ENCODE measurements at places on chromosomes 3 and 15. TPM values are rescaled to one million over a fixed set of nuclear protein-coding genes. Genes with fewer than 3 reads are reported as not detected.

DNA sequence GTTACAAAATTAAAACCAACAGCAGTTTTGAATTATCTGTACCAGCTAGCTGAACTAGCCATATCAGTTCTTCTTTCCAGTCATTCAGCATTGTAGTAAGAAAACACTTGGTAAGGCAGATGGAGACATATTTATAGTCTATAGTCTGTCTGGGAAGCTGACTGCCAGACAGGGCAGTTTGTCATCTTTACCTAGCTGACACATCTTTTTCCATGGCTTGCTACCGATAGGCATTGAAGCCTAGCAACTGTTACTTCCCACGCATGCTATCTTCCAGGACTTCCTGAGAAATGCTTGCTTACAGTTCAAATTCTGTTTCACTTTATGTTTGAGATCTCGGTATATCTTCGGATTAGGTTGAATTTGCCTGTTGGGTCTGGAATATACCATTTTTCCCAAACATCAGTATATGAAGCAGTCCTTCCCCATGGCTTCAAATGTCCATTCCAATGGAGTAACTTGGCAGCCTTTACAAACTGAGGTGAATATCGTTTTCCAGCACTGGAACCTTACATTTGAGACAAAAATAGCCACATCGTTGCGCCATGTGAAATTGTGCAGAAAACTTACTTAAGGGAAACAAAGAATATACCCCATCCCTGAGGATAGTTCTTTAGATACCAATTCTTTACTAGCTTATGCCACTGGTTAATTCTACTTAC is 8.8 kb downstream of the GNL3 start:
- no peak for DNase-seq

Gene NRG4
- total RNA-seq: not detected

DNA sequence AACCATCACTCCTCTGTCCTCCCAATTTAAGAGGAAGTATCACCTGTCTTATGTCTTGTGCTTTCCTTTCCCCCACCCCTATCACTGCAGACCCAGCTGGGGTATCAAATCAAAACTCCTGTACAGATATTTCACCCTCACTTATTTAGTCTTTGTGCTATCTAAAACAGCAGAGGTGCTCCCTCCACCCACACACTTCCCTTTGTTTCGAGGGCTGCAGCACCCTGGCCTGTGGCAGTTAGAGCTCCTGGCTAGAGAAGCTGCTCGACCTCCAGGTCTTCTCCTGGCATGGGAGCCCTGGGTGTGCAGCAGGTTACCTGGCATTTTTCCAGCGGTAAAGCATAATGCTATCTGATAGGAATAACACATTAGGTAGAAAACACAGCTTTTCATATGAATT is 181.4 kb upstream of the BCL6 start:
- no peak for DNase-seq

- no peak for DNase-seq
Measured at GRCh38 chr3:189664311-189664710, 33.1 kb downstream of the TP63 start.

DNA sequence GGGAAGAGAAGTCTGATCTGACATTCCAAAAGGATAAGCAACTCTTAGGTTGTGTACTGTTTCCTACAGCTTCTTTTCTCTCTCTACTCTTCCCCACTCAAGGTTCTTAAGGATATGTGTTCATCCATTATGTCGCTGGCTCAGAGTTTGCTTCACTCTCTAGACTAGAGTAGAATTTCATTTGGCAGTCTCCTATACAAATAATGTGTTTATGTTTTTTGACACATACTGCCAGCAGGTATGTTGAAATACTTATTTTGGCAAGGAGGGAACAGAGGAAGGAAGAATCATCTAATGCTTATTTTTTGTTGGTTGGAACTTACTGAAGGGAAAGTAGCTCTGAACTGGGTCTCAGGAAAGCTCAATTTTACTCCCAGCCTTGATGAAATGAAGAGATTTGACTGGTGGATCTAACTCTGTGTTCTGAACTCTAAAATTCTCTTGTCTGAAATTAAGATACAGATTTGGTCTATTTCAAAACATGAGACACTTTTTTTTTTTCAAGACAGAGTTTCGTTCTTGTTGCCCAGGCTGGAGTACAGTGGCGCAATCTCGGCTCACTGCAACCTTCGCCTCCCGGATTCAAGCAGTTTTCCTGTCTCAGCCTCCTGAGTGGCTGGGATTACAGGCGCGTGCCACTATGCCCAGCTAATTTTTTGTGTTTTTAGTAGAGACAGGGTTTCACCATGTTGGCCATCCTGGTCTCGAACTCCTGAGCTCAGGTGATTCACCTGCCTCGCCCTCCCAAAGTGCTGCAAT is 7.6 kb upstream of the EMC3 start:
- DNase-seq: no peak

Gene DNAJA4
- total RNA-seq: 115 TPM

- DNase-seq: no peak
Measured at GRCh38 chr3:14906355-14906971, 40.9 kb upstream of the NR2C2 start.

Gene ONECUT1
- total RNA-seq: not detected

- DNase-seq: no peak
Measured at GRCh38 chr15:66401130-66402021, 14.7 kb downstream of the MAP2K1 start.

DNA sequence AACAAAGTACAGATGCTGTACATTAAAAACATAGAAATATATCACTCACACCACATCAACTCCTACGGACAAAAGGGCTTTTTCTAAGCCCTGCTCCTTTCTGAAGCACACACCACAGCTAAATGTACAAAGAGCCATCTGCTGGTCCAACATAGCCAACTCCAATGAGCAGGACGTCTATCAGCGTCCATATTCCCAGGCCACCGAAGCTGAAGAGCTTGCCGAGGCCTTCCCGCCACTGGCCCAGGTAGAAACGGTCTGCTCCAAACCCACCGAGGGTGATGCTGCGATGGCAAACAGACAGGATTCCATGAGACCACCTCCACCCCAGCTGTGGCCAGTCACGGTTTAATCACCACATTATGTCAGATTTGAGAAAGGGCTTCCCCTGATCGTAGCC is 9.8 kb downstream of the TM2D3 start:
- DNase-seq: no peak

DNA sequence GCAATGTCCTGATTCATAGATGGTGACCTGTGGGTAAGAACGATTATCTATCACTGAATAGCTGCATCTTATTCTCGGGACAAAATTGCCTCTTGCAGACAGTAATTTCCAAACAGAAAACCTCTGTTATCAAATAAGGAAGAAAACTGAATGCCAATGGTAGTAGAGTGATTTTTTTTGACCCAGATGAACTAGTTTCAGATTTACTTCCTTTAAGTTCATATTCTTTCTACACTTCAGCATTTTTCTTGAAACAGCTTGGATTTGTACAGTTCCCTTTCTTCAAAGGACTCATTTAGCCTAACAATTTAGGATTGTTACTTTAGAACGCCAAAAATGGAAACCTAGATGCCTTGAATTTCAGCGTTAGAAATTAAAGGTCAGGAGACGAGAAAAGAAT is 14.6 kb downstream of the ETV5 start:
- DNase-seq: no peak

Gene EIF1B
- 416 TPM for total RNA-seq

DNA sequence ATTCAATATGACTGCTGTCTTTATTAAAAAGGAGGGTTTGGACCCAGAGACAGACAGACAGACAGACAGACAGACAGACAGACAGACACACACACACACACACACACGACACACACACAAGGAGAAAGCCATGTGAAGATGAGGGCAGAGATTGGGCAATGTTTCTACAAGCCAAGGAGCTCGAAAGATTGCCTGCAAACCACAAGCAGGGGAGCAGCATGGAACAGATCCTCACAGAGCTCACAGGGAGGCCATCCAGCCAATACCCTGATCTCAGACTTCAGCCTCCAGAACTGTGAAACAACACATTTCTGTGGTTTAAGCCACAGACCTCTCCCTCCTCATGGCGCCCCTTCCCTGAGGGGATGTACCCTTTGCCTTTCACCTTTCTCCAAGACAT is 35.8 kb upstream of the ABHD2 start:
- DNase-seq: no peak

DNA sequence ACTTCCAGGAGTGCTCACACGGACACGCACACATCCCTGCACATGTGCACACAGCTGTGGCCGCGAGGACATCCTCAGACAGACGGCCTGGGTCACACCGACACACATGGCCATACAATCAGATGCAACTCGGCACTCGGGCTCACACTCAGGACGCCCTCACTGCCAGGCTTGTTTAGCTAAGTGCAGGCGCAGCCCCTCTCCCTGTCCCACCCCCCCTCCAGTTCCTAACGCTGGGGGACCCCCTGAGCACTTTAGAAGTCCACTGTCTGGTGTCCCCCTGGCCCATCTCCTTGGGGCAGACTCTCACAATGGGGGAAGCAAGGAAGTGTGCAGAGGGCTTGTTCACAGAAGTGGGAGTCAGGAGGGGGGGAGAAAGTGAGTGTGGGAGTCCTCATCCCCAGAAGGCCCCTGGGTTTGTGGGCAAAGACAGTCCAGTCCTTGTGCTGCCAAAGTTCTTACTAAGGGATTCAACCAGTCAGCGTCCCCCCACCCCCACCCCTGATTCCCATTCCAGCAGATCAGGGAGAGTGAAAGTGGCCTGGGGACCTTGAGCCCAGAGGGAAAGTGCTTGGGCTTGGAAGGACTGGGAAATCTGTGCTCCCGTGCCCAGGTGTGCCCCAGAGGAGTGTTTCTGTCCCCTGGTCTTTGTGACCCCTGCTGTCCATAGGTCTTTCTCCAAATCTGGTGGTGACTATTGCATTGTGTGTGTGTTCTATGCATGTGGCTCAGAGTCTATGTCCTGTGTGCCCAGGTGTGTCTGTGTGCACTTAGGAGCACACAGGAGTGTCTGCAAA is 767 bp upstream of the GATA2 start:
- no peak for DNase-seq

GRCh38 chr15:88741046-88741445 is 62.2 kb upstream of the ACAN start:
- DNase-seq: no peak

DNA sequence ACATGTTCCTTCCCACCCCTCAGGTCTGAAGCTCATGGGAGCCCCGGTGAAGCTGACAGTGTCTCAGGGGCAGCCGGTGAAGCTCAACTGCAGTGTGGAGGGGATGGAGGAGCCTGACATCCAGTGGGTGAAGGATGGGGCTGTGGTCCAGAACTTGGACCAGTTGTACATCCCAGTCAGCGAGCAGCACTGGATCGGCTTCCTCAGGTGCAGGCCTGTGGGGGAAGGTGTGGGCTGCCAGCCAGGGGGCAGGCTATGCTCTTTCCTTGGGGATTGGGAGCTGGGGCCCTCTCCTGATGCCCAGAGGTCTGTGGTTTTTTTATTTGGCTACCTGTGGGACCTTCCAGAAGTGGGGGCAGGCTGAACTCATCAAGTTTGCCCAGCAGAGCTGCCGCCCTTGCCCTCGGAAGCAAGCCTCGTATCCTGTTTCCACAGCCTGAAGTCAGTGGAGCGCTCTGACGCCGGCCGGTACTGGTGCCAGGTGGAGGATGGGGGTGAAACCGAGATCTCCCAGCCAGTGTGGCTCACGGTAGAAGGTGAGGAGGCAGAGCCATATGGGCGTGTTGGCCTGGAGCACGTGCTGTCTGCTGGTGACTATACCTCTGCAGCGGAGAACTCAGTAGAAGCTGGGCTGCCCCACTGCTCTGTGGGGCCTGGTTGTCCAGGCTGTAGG is 2.2 kb downstream of the TYRO3 start:
- no peak for DNase-seq

GRCh38 chr3:86388820-86389219 is 602.1 kb downstream of the VGLL3 start:
- DNase-seq: no peak

Gene SLC28A2
- total RNA-seq: not detected

GRCh38 chr3:131221731-131222130 is 159.8 kb upstream of the NUDT16 start:
- no peak for DNase-seq

- no peak for DNase-seq
Measured at GRCh38 chr3:47910777-47911440, 105.3 kb downstream of the MAP4 start.

- no peak for DNase-seq
Measured at GRCh38 chr3:4707324-4707723, 214.2 kb downstream of the ITPR1 start.

DNA sequence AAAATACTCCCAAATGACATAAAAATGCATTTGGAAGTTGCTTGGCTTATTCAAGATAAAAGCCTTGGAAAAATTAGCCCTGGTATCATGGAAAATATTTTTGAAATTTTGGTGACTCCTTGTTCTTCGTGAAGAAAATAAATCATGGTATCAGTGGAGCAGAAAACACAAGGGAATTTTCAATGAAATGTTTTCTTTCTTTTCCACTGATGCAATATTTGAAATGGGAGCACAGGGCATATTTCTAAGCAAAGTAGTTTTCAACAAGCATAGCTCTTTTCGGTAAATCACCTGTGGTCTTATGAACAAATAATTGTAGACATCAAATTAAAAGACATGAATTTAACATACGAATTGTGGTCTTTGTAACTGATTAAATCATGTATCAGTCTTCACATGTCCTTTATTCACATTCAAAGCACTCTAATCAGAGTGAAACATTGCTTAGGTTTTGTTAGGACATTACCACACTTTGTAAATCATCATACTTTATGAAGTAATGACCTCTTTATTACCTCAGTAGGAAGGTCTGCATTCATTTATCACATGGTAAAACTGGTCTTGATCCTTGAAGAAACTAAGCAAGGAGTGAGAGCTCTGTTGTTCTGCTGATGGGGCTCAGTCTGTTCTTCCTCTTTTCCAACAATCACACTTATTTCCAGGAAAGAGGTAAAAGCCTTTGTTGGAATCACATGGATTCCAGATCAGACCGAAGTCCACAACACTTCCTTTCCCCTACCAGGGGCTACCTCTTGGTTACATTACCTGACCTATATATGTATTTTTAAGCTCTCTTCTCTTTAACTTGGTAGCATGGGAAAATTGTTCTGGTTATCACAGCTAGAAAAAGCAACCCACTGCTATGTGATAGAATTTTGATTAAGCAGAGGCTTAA is 413.5 kb upstream of the THBS1 start:
- no peak for DNase-seq

Gene SLC9C1
- total RNA-seq: 1.3 TPM

Gene NMNAT3
- total RNA-seq: 10.7 TPM

Gene ARGFX
- total RNA-seq: not detected

- DNase-seq: no peak
Measured at GRCh38 chr3:193586526-193586925, 6.5 kb upstream of the OPA1 start.

GRCh38 chr3:186121968-186122367 is 13.1 kb upstream of the ETV5 start:
- no peak for DNase-seq

Gene PYGO1
- 5.2 TPM for total RNA-seq

DNA sequence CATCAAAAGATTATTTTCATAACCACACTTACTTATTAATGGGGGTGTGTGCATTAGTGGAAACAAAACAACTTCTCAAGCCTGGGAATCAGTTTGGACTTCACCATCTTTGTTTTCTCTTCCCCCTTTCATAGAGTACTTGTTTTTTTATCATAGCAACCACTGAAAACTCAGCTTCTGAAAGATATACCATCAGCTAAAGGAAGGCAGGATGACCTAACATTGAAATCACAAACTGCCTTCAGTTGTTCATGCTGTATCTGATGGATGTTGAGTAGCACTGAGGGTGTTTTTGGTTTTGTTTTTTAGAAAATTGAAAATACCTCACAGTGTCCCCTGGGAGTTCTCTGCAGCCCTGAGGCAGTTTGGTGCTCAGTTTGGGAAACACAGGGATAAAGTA is 46.5 kb downstream of the NEK10 start:
- DNase-seq: no peak

Measured in left ventricle myocardium inferior (tissue), 1 donor.